Occipital lobe (tissue), 3 donors: ENCODE measurements at places on chromosomes 7 and 10. TPM values are rescaled to one million over a fixed set of nuclear protein-coding genes. Genes with fewer than 3 reads are reported as not detected.

Gene GPC2
- total RNA-seq, result 71.9 TPM

- DNase-seq, result no peak
Observed at GRCh38 chr10:69316313-69317059, 38.2 kb downstream of the HK1 start.

Gene CALCR
- total RNA-seq, result not detected

GRCh38 chr10:1582739-1583138 is 154.6 kb downstream of the ADARB2 start:
- DNase-seq, result no peak

Gene CAV1
- total RNA-seq, result 12.0 TPM

GRCh38 chr10:95305606-95306317 is 15.0 kb upstream of the PDLIM1 start:
- no peak for DNase-seq

- no peak for DNase-seq
Observed at GRCh38 chr10:51986516-51986915, 287.1 kb upstream of the CSTF2T start.

DNA sequence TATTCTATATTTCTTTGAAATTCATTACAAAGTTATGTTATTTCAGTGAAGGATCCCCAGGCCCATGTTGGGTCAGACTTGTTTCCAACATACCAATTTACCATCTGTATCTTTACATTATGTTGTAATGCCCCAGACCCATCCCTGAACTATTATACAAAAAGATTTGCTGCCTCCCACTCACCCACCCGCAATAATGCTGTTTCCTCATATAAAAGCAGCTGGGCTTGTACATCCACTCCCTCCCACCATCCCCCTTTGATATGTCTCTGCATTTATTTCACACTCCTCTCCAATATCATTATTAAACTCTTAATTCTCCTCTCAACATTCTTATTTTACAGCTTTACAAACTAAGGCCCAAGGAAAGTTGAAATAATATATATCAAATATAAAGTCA is 153.7 kb downstream of the DOCK4 start:
- DNase-seq, result no peak

GRCh38 chr10:51743146-51743545 is 43.8 kb upstream of the CSTF2T start:
- no peak for DNase-seq

GRCh38 chr7:17671956-17672355 is 268.3 kb downstream of the SNX13 start:
- DNase-seq, result no peak

Gene ANTXRL
- total RNA-seq, result not detected

Gene SLC29A3
- total RNA-seq, result 0.78 TPM

Gene CCL26
- not detected for total RNA-seq

DNA sequence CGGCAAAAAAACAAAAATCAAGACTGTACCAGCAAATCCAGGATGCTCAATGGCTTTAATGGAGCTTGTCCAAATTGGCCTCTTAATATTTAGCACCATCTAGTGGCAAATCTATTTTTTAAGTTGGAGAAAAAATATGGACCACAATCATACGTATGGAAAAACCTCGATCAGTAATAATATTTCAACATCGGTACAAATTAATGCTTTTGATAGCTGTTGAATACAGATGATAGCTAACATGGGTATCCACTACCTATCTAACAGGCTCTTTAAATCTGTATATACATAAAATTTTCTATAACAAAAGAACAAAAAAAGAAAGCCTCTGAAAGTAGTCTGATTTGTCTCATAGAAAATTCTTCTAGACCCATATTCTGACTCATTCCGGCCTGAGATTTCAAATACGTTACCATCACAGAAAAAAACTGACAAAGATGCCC is 29.2 kb downstream of the COA1 start:
- DNase-seq, result no peak

Gene C10orf53
- not detected for total RNA-seq

DNA sequence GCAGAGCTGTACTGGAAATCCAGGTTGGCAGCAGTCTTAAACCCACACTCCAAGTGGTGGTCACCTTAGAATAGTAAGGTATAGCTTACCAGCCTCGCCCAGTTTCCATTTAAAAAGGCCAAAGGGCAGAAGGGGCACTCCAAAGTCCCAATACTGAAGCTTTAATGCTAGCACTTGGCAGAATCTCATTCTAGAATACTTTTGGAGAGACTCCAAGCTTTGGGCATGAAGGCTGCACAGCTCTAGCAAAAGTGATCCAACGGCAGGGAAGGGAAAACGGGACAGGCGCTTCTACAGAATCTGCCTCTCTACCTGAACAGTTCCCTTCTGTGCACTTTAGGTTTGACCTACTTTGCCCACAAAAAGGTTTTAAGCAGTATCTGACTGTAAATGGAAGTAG is 19.7 kb downstream of the SMURF1 start:
- no peak for DNase-seq

Gene FGFBP3
- 29.8 TPM for total RNA-seq

- no peak for DNase-seq
Observed at GRCh38 chr10:11097686-11098085, 80.0 kb downstream of the CELF2 start.

GRCh38 chr10:90977855-90978486 is 57.1 kb upstream of the ANKRD1 start:
- no peak for DNase-seq

DNA sequence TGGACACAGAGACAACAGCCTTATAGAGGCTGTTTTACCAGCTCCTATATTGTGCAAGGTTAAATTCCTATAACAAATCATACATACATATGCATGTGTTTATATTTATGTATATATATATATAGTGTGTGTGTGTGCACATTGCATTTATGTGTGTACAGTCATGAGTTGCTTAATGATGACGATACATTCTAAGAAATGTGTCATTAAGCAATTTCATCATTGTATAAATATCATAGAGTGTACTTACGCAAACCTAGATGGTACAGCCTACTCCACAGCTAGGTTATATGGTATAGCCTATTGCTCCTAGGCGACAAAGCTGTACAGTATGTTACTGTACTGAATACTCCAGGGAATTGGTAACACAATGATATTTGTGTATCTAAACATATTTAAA is 30.1 kb upstream of the TNKS2 start:
- DNase-seq, result no peak

Gene NEUROG3
- not detected for total RNA-seq

Gene CTAGE8
- total RNA-seq, result not detected

Gene PTER
- total RNA-seq, result 0.62 TPM

DNA sequence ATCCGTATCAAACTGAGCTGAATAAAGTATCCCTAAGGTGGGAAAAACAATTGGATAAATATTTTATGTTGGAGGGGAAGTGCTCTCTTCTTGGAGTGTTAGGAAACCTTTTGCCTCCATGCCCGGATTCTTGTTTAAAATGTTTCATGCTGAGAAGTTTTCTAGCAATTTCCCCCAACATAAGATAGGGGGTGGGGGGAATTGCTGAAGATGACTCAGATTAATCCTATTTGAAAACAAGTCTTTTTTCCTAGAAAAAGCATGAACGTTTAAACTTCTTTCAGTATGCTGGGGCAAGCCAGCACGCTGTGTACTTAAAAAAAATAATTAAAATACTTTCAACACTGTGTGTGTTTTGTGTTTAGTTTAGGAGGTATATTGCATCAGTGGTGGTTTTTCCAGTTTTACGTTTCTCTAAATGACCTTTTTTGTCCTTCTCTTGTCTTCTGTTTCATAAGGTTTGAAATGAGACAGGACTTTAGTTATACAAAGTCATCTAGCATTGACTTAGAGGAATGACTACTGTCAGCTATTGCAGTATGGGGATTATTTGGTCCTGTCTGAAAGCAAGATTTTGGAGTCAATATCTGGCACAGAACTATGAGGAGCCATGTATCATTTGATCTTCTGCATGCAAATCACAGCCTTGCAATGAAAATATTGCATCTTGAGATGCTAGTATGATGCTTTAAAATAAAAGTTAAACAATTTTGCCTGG is 295.9 kb downstream of the GATA3 start:
- no peak for DNase-seq

- DNase-seq, result no peak
Observed at GRCh38 chr10:44476409-44477045, 91.6 kb upstream of the CXCL12 start.

GRCh38 chr10:93160140-93160539 is 86.4 kb downstream of the CYP26A1 start:
- no peak for DNase-seq

Gene RASA4B
- total RNA-seq, result 12.8 TPM

- DNase-seq, result no peak
Observed at GRCh38 chr10:88670497-88670896, 6.3 kb downstream of the LIPF start.

Gene WAPL
- 80.3 TPM for total RNA-seq

DNA sequence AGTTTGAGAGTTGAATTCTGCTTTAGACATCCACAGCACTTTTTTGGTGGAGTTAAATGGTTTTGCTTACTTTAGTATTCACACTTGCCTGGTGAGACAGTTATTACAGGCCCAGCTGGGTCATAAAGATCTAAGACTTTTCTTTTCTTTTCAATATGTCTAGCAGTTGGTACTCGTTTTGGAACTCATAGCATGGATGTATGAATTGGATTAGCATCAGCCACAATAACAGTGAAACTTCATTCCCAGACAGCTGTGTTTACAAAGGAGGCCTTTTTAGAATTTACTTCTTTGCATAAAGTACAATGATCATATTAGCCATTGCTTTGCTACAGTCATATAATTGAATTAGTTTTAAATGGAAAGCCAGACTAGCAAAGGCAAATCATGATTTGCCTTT is 168.4 kb upstream of the DKK1 start:
- DNase-seq, result no peak

- no peak for DNase-seq
Observed at GRCh38 chr10:46542567-46543465, 13.6 kb downstream of the GPRIN2 start.

DNA sequence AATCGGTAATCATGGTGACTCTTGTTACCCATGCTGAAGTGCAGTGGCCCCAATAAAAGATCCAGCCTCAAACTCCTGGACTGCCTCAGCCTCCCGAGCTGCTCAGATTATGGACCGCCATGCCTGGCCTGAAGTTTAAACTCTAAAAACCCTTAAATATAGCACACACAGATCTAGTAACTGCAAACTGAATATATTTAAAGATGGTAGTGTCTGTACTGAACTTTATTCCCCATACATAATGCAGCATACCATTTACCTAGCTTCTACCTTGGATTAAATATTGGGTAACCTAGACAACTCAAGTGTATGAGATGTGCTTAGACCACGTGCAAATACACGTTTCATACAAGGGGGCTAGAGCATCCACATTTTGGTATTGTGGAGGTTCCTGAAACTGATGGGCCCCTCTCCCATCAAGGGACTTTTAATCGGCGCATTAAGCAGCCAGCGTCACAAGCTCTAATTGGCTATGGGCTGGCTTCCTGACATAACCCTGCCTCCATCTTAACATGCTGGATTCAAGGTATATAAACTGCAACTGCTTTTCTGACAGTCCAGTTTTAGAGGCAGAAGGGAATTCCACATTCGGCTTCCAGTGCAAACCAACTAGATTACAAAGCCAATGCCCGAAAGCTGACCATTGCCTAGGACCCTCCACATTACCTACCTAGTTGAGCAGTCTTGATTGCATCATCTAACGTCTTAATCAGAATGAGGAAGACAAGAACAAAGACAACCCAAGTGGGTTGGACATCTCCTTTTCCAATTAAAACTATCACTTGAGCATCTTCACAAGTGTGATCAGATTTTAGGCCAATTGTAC is 13.0 kb downstream of the HNRNPA2B1 start:
- DNase-seq, result no peak

Gene ADCYAP1R1
- total RNA-seq, result 53.0 TPM
